ENCODE measurements at places on chromosomes 2 and 18.

DNA sequence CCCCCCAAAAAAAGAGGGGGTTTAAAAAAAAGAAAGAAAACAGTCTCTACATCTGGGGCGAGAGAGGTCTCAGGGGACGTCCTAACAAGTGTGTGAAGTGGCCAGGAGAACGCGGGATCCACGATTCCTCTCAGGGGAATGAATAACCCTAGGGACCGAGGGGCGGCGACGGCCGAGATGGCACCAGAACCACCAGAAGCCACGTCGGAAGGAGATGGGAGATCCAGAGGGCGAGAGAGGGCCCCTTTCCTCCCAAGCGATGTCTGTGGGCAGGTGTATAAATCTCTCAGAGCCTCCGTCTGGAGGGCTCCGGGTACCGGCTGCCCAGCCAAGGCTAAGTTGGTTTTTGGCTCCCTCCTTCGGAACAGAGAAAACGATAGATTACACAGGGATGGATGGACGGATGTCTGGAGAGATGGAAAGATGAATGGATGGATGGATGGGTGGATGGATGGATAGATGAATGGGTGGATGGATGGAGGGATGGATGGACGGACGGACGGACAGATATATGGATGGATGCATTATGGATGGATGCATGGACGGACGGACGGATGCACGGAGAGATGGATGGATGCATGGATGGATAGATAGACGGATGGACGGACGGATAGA lies 1.7 kb downstream of the EPHA4 start:
- no peak for DNase-seq

DNA sequence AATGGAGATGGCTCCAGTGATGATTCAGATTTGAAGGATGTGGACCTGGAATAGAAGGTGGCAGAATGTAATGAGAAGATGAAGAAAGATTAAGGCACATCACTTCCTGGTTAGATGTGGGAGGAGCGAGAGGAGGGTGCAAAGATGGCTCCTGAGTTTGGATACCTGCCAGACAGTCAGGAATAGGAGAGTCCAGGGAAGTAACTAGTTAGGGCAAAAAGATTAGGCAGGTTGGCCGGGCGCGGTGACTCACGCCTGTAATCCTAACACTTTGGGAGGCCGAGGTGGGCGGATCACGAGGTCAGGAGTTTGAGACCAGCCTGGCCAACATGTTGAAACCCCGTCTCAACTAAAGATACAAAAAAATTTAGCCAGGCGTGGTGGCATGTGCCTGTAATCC lies 5.6 kb downstream of the C2orf74 start:
- DNase-seq, result no peak

- no peak for DNase-seq
Observed at GRCh38 chr2:237474931-237475703, 11.9 kb upstream of the MLPH start.

DNA sequence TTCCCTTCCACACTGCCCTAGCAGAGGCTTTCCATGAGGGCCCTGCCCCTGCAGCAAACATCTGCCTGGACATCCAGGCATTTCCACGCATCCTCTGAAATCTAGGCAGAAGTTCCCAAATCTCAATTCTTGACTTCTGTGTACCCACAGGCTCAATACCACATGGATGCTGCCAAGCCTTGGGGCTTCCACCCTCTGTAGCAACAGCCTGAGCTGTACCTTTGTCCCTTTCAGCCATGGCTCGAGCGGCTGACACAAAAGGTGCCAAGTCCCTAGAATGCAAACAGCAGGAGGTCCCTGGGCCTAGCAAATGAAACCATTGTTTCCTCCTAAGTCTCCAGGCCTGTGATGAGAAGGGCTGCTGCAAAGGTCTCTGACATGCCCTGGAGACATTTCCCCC lies 744.5 kb upstream of the LINC00305 start:
- DNase-seq, result no peak

DNA sequence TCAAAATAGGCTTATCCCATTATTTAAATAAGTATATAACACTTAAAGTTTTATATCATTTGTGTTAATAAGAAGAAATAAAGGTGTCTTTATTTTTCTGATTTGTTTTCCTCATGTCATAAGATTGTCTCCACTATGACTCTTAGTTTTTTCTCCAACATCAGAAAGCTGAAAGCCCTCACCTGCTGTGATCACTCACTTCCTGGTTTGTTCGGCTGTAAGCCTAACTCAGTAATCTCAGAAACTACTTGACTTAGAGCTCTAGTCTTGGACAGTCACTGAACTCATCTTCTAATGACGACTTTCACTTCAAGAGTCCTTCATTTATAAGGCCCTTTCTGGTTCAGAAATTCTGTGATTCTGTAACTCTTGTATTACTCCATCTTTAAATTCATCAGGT lies 311.0 kb downstream of the ZEB2 start:
- no peak for DNase-seq

GRCh38 chr18:22344445-22344844 lies 73.3 kb downstream of the CTAGE1 start:
- no peak for DNase-seq

- no peak for DNase-seq
Observed at GRCh38 chr2:40208463-40208862, 243.4 kb downstream of the SLC8A1 start.

- no peak for DNase-seq
Observed at GRCh38 chr18:37516361-37516853, 49.2 kb downstream of the CELF4 start.

All from epithelial cell of prostate (primary cell).